ENCODE measurements at places on chromosomes 6 and 20. TPM values are rescaled to one million over a fixed set of nuclear protein-coding genes. Genes with fewer than 3 reads are reported as not detected.

ADTRP gene
- 15.6 TPM for total RNA-seq

MDFI gene
- not detected for total RNA-seq

CD40 gene
- 10.6 TPM for total RNA-seq

NUP153 gene
- 105 TPM for total RNA-seq

TREM1 gene
- total RNA-seq = not detected

C6orf141 gene
- total RNA-seq = not detected

DNA sequence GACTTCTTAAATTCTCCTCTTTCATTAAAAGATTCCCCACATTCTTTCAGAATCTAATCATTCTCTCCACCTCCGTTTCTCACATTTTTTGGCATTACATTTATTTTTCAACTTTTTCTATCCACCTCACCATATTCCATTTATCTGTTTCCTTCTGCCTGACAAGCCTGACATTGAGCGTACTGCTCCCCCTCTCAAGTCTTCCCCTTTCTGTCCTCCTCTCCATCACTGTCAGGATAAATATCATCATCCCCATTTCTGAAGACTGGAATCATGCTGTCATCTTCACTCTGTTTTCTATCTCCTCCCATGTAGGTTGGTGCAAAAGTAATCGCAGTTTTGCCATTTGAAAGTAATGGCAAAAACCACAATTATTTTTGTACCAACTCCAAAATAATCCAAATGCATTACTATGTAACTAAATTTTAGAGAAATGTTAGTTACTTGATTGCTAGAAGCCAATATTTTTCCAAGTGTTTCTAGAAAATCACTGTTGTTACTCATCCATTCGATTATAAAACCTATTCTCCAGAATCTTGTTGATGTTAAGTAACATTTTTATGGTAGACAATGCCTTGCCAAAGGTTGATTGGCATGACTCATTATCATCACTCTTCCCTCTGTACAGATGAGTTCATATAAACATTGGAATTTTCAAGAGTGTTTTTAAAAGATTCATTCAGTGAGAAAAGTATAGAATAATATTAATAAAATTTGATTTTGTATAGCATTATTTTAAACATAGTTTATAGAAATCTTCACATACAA is 292.3 kb upstream of the RNF217 start:
- DNase-seq = no peak

GRCh38 chr6:84897988-84898594 is 133.7 kb upstream of the TBX18 start:
- DNase-seq = no peak

- DNase-seq = no peak
Observed at GRCh38 chr20:36391955-36392354, 85.8 kb downstream of the DLGAP4 start.

GRCh38 chr6:80605165-80605989 is 498.9 kb downstream of the BCKDHB start:
- DNase-seq = no peak

DNA sequence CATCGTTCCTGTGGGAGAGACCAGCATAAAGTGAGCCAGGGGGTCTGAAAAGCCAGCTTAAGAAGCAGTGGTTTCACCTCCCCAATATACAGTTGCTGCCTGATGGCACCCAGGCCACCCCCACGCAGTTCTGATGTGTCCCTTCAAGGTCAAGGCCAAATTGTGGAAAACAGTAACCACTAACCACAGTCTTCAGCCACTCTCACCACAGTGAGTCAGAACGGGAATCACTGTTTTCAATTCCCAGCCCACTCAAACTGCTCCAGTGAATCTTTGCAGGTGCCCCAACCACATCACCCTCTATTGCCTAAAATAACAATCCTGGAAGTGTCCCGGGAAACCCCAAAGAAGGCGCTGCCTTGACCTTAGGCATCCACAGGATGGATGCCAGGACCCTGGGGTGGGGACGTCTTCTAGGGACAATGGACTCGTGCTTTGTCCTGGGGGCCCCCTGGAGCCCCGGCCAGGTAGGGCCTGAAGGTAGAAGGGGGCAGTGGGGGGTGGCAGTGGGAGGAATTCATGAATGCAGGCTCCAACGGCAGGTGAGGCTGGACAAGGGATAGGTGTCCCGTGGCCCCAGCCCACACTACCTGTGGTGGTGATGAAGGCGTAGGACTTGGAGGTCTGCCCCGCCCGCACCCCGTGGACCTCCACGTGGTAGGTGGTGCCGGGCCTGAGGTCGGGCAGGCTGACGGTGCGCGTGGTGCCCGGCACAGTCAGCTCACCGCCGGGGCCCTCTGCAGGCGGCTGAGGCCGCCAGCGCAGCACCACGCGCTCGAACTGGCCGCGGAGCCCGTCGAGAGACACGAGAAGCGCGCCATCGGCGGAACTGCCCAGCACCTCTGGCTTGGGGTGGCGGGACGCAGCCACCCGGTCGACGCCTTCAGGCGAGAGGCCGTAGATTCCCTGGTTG is 22.2 kb downstream of the TNXB start:
- no peak for DNase-seq

DNA sequence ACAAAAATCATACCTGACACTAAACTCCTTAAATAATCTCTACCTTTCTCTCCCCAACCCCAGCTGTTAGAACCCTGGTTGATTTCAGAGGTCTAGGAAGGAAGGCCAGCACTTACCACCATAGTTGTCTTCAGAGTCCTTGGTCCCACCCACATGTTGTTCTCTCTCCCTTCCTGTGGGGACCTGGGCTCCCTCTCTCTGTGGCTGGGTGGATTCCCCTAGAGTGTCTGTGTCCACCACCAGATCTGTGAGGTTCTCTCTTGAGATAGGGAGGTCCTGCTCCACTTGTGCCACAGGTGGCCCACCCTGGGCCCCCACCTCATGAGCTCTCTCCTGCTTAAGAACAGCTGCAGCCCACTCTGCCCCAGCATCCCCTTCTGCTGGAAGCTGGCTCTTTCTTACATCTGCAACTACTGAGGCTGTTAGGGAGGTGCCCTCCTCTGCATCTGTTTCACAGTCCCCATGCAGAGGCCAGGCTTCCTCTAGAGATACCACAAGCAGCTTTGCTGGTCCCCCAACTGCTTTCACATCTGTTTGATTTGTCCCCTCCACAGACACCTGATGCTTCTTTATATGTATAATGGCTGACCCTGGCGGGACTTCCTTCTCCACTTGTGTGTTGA is 5.2 kb downstream of the MDC1 start:
- no peak for DNase-seq

DNA sequence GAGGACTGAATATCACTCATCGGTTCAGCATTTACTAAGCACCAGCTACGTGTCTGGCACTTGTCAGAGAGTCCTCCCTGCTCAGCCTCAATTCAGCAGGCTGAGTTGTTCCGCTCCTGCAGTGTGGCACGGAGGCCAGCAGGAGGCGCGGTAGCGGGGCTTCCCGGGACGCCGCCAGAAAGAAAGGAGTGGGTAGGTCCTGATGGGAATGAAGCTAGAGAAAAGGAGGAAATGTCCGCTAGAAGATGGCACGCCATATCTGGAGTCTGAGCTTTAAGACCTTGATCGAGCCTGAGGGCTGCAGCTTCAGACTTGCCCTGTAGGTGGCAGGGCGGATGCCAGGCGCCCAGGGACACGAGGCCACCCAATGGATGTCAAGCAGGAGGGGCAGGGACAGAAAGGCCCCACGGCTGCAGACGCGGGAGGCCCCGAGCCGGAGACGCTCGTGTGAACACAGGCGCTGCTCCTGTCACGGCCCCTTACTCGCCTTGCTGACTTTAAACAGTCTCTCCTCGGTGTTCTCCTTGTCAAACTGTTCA is 18.7 kb downstream of the SERPINB6 start:
- DNase-seq = peak; percentile 41

All from activated T-cell treated with anti-CD3 and anti-CD28 coated beads, Interleukin-2, amount 50 U/mL, for 4 hours (primary cell).